Transverse colon (tissue), 4 donors: ENCODE measurements at places on chromosomes 4 and X.

GRCh38 chr4:88054901-88055300 is 47.5 kb downstream of the PKD2 start:
- peak; percentile 37 for DNase-seq

DNA sequence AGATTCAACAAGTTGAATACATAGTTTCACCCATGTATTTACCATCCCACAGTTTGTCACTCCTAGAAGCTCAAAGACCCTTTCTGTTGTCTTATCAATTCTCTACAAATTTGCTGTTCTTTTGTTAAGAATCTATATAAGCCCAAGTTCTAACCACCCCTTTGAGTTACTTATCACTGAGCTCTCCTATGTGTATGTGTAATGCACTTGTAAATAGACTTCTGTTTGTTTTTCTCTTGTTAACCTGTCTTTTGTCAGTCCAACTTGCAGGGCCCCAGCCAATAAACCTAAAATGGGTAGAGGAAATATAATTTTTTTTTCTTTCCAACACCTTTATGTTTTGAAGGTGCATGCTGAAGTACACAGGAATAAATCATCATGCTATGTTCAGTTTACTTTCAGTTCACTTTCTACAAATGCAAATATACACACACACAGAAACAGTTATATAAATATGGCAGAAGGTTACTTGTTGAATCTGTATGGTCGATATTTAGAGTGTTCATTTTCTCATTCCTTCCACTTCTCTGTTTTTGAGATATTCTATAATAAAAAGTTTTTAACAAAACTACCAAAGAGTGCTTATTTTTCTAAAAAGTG is 22.3 kb upstream of the CLOCK start:
- no peak for DNase-seq

DNA sequence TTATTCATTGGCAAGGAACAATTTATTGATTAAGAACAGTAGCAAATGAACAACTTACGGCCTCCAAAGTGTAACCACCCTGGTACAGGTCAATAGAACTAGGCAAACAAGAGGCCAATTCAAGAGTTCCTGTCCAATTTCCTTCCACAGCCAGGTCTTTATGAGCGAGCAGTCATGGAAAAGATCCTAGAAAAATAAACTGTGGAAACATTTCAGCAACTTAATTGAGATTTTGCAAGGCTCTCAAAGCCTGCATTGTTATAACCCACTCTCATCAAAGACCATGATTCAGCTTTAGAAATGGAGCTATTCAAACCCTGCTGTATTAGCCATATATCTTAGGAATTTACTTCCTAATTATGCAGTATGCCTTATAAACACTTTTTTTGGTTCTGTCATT is 43.6 kb downstream of the UNC5C start:
- no peak for DNase-seq

- DNase-seq: no peak
Observed at GRCh38 chr4:537436-538264, 38.4 kb downstream of the TMEM271 start.

DNA sequence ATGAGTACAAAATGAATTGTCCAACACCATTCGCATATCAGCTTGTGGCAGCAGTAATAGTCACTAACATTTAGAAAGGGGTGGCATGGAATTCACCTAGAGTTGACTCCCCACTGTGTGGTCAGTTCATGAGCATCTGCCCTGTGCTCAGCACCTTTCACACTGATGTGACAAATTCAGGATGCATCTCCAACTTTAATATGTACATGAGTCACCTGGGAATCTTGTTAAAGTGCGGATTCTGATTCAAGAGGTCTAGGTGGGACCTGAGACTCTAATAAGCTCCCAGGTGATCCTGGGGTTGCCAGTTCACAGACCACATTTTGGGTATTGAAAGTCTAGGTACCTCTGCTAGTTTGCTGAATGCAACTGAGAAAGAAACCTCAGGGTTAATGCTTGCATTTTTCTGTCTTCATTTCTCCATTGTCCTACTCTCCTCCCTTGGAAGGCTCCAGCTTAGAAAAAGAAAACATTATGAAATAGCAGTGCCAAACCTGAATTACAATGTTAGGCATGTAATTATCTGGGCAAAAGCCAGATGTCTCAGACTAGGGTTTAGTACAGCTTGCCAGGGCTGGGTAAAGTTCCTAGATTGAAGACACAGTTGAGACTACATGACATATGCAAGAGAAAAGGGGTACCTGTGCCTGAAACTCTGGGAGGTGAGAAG is 32.7 kb downstream of the TMSB4X start:
- DNase-seq: no peak
